ENCODE measurements at places on chromosomes 2 and 18.

DNA sequence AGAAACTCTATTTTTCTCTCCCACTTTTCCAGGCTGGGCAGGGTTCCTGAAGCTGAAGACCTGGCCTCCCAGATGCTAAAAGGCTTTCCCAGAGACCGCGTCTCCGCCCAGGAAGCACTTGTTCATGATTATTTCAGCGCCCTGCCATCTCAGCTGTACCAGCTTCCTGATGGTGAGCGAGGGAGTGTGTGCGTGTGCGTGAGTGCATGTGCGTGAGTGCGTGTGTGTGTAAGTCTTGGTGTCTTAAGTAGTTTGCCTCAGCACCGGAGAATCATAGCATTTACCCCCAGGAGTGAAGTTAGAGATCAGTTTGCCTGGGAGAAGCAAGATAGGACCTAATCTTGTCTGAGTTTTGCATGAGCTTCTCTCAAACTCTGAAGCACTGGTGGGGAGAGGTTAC lies 73.7 kb downstream of the CDK15 start:
- no peak for DNase-seq

DNA sequence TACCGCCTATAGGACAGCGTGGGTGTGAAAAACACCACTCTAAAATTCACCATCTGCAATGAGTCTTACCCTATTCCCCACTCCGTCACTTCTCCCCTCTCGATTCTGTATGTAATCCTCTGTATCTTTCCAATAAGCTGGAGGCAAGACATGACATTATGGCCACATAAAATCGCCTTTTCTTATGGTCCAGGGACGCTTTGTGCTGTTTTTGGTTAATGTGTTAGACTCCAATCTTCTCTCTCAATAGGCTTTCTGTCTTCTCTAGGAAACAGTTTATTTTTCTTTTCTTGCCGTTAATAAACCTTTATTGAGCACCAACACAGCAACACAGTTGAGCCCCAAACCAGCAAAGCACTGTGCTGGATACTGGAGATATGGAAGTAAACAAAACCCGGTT lies 37.9 kb upstream of the ZCCHC2 start:
- DNase-seq, result no peak

- DNase-seq, result no peak
Observed at GRCh38 chr2:52128081-52128480, 1096.1 kb upstream of the NRXN1 start.

- DNase-seq, result no peak
Observed at GRCh38 chr2:42139101-42139500, 30.1 kb upstream of the EML4 start.

DNA sequence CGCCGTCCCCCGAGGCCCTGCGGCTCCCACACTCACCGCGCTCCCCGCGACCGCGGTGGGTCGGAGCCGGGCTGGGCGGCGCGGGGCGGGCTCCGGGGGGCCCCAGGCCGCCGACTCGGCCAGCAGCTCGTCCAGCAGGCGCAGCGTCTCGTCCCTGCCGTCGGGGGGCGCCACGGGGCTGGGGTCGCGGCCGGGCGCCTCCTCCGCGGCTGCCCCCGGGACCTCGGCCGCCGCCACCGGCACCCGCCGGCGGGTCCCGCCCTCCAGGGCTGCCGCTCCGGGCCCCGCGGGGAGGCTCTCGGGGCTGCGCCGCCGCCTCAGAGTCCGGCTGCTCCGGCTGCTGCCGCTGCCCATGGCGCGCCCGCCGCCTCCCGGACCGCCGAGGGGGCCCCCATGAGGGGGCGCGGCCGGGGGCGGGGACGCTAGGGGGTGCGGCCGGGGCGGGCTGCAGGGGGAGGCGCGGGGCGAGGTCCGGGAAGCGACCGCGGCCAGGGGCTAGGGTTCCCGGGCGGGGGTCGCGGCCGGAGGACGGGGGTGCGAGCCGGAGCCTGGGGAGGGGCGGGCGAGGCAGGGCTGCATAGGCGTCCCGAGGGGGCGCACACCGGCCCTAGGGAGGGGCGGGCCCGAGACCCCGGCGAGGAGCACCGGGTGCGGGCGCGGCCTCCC lies at the start of gene CYS1:
TSS of gene CYS1 (minus strand) at position 542 of the 666 bp plus-strand sequence. CDS start at position 354, 188 bp downstream.
- peak; percentile 15 for DNase-seq
